ENCODE measurements at places on chromosomes 4 and X.

DNA sequence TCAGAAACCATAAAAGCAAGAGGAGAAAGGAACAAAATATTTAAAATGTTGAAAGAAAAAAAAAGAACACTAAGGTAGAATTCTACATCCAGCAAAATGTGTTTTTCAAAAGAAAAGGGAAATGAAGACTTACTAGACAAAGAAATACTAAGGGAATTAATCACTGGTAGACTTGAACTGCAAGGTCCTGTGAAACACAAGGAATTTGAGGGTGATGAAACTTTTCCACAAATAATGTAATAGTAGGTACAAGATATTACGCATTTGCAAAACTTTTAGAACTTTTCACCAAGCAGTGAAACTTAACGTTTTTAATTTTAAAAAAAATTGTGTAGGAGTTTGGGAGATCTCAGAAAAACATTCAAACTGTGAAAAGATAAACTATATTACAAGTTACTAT is 180.3 kb upstream of the MAGEB16 start:
- DNase-seq, result no peak

GRCh38 chr4:127080141-127080540 is 552.6 kb upstream of the INTU start:
- DNase-seq, result no peak

GRCh38 chr4:71775449-71775848 is 8.4 kb downstream of the GC start:
- no peak for DNase-seq

DNA sequence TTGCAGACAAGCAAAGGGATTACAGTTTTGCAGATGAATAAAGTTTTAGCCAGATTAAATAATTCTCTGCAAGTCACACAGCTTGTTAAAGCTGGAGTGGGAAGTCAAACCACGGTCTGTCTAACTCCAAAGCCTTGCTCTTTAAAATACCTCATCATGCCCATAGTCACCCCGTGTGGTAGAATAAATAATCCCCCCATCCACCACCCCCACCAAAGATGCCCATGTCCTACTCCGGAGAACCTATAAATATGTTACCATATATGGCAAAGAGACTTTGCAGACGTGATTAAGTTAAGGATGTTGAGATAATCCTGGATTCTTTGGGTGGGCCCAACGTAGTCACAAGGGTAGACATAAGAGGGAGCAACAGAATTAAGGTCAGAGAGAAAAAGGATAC is 118.7 kb downstream of the BEND2 start:
- DNase-seq, result no peak

DNA sequence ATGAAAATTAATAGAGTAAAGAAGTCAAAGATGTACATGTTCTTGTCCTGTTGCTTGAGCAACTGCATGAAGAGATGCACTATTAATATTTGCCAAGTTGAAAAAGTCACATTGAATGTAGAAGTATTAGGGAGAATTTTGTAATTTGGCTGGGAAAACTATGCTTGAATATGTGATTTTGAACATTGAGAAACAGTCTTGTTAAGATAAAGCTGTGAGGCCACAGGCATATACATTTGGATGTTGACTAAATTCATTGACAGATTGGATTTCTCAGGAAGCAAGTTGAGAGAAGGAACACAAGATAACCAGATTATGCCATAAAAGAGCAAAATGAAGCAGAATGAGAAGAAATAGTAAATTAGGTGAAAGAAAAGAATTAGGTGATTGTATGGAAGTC is 1777.5 kb upstream of the PCDH7 start:
- DNase-seq, result no peak

- no peak for DNase-seq
Observed at GRCh38 chr4:185838514-185839193, 26.7 kb upstream of the SORBS2 start.

- DNase-seq, result peak; percentile 36
Observed at GRCh38 chr4:128355305-128355704, 67.7 kb upstream of the PGRMC2 start.

- no peak for DNase-seq
Observed at GRCh38 chr4:153497091-153497531, 31.0 kb downstream of the TMEM131L start.

GRCh38 chr4:6749340-6750171 is 33.0 kb upstream of the KIAA0232 start:
- no peak for DNase-seq

DNA sequence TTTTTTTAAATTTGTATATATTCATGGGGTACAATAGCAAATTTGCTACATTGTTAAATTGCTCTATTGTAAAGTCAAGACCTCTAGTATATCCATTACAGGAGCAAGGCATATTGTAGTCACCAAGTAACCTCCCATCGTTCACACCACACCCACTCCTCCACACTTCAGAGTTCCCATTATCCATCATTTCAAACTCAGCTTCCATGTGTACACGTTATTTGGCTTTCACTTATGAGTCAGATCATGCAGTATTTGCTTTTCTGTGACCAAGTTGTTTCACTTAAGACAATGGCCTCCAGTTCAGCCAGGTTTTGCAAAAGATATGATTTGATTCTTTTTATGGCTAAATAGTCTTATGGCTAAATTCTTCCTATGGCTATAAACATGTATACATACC is 2614.2 kb downstream of the PCDH7 start:
- no peak for DNase-seq

GRCh38 chr4:111330786-111331185 is 707.9 kb upstream of the PITX2 start:
- peak; percentile 29 for DNase-seq

- no peak for DNase-seq
Observed at GRCh38 chrX:102535958-102536357, 19.4 kb upstream of the TMSB15A start.

- DNase-seq, result peak; percentile 30
Observed at GRCh38 chr4:75714011-75714410, 10.4 kb upstream of the USO1 start.

DNA sequence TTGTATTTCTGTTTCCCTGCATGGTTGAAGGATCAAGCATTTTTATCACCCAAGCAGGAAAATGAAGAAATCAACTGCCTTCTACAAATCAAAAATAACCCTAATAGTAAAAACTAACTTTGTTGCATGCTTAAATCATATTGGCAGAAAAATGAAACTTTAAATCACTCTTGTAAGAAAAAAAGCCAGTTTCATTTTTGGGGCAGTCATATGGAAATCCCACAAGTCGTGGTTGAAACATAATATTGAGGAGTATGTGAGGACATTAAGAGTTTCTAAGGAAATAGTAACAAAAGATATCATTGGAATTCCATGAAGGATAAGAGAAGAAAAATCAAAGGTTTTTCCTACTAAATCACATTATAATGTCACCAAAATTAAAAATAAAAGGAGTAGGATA is 8.4 kb downstream of the TEC start:
- DNase-seq, result peak; percentile 39

- DNase-seq, result peak; percentile 91
Observed at GRCh38 chr4:102429553-102429952, 71.6 kb upstream of the NFKB1 start.

GRCh38 chrX:104310090-104310489 is 55.4 kb upstream of the ESX1 start:
- peak; percentile 43 for DNase-seq

DNA sequence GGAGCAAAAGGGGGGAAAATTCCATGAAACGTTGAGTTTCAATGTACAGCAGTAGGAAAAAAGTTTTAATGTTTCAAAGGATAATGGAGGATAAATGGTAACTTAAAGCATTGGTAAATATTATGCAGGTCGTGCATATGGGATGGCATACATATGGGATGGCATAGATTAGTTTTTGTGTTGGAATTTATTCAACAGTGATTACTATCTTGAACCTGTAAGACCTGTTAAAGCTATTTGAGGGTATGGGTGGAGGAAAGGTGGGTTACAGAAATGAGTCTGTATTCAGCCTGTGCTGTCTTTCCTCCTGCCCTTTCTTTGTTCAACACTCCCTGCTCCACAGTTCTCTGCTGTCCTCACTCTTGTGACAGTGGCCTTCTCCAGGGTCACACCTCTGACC is 54.6 kb downstream of the ARHGAP10 start:
- DNase-seq, result no peak

GRCh38 chr4:123363729-123364128 is 32.9 kb upstream of the SPRY1 start:
- DNase-seq, result no peak

- DNase-seq, result no peak
Observed at GRCh38 chr4:122803788-122804208, 22.8 kb upstream of the FGF2 start.

- no peak for DNase-seq
Observed at GRCh38 chr4:41878170-41878969, 56.9 kb upstream of the TMEM33 start.

DNA sequence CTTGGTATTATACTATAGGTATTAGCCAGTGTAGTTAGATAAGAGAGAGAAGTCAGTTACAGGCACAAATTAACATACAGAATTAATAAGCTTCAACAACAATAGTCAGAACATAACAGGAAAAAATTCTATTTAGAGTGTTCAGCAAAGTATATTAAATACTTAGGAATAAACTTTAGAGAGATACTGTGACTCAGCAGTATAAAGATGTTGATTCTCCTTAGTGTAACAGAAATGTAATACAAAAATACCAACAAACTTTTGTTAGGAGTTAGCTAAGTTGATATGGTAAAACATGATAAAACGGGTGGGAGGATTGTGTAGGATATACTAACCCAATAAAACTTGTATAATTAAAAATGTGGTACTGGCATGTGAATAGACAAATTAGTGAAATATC is 154.3 kb downstream of the DIPK2B start:
- DNase-seq, result no peak

All from fibroblast of upper back skin (primary cell).